ENCODE measurements at places on chromosomes 7 and 10. TPM values are rescaled to one million over a fixed set of nuclear protein-coding genes. Genes with fewer than 3 reads are reported as not detected.

GRCh38 chr10:42970451-42971250, 106.2 kb upstream of the RET start:
- H3K27me3 ChIP-seq, result no peaks in the 10 kb centered on the region
- H3K4me3 ChIP-seq, result no peak overlapping the region
- H3K27ac ChIP-seq, result no peak overlapping the region
- no peaks in the 10 kb centered on the region for H3K4me1 ChIP-seq

GRCh38 chr10:7506571-7506970, 95.7 kb upstream of the SFMBT2 start:
- no peaks in the 10 kb centered on the region for H3K36me3 ChIP-seq
- no peak for DNase-seq
- peaks cover 22% of the 10 kb centered on the region for H3K4me1 ChIP-seq
- H3K27ac ChIP-seq, result no peak overlapping the region
- no peak overlapping the region for H3K4me3 ChIP-seq
- no peaks in the 10 kb centered on the region for H3K27me3 ChIP-seq

- no peak for DNase-seq
- no peaks in the 10 kb centered on the region for H3K36me3 ChIP-seq
- no peaks in the 10 kb centered on the region for H3K4me1 ChIP-seq
- H3K27ac ChIP-seq, result no peak overlapping the region
These were observed 108.0 kb upstream of the PPP2R2D start for GRCh38 chr10:131792809-131793208.

TMEM225B gene
- polyA plus RNA-seq, result 0.61 TPM

DNA sequence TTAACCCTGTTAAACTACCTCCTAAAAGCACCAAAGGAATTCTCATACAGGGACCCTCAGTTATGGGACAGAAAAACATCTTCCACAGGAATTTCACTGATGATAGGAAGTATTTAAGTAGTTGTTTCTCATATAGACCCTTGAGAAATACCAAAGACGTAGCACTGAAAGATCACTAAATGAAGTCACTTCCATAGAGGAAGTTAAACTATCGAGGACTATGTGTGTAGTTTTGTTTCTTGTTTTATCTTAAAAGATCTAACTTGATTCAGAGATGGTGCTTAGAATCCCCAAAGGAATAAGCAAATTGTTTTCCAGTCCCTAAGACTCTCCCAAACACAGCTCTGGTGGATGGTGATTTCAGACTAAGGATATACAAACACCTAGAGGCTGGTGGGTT, 94.8 kb upstream of the AFAP1L2 start:
- peak overlapping the region; percentile 90 for H3K27ac ChIP-seq
- peak overlapping the region; percentile 51 for H3K4me3 ChIP-seq
- peaks cover 69% of the 10 kb centered on the region for H3K4me1 ChIP-seq
- no peak for DNase-seq
- H3K27me3 ChIP-seq, result no peaks in the 10 kb centered on the region
- no peaks in the 10 kb centered on the region for H3K36me3 ChIP-seq

DNA sequence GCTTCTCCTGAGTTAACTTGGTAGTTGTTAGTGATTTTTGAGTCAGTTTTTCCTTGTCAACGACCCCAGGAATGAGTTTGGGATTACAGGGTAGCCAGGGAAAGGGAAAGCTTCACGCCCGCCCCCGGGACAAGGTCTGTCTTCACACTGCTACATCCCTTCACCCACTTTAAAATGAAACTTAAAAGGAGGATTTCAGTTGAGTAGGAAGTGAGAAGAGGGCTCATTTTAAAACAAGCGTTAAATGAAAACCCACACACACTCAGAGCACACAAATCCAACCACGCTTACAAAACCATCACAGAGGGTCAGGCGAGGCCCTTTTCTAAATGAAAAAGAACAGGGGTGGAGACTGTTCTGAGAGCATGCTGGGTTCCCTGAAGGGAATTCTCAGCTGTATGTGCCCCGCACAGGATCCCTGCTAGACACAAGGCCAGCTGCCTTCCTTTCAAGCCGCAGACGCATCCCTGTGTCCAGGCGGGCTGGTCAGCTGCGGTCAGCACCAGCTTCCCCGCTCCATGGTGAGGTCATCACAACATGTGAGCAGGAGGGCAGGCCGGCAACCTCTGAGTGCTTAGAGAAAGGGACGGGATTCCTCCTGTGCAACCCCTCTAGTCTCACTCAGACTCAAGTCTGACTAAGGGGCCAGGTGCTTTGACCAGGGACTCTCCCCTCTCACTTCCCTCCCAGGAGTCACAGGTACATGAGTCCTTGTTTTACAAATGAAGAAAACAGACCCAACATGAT, 111.8 kb downstream of the EGFR start:
- H3K27ac ChIP-seq, result no peak overlapping the region
- H3K4me1 ChIP-seq, result no peaks in the 10 kb centered on the region
- no peaks in the 10 kb centered on the region for H3K27me3 ChIP-seq

TBX20 gene
- polyA plus RNA-seq, result not detected

STAMBPL1 gene
- polyA plus RNA-seq, result 50.3 TPM

DNA sequence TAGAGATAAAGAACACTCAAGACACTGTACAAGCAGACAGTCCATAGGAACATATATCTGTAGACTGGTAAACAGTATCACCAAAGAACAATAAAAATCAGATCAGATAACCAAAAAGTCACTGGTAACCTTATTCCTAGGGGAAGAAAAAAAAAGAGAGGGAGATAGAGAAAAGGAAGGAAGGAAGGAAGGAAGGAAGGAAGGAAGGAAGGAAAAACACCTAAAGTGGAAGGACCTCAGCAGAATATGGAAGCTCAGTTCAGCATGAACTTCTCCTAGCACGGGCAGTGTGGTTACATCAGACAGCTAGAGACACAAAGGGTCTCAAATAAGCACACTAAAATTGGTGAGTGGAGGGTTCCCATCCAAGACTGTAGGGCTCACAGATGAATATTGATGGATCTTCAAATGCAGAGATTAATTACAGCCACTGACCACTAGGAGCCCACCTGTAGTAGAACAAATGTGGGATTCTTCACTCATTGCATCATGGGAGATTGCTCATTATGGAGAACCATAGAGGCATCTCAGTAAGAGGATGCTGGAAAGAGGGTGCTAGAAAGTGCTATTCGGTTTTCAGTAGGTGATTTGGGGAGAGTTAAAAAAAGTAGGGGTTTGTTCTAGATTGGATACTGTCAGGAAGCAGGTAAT, 293.4 kb upstream of the C7orf33 start:
- DNase-seq, result no peak
- no peak overlapping the region for H3K4me3 ChIP-seq
- H3K27me3 ChIP-seq, result no peaks in the 10 kb centered on the region
- no peak overlapping the region for H3K27ac ChIP-seq

Measured in B cell (primary cell).